ENCODE measurements at places on chromosomes 11 and 22.

DNA sequence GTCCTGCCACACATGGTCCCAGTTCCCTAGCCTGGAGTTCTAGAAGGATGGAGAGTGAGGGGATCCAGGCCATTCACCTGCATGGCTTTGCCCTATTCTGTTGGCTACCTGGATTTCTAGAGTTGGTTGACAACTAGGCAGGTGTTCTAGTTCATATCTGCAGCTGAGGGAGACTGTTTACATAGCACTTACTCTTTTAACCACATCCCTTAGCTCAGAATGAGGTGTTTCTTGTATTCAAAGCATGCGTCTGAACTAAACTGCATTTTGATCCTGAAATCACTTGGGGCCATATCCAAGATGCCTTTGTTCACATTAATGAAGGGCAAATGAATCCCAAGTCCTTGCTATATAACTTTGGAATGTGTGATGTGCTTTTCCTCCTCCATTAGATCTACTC, 60.9 kb downstream of the SYT13 start:
- DNase-seq: no peak

DNA sequence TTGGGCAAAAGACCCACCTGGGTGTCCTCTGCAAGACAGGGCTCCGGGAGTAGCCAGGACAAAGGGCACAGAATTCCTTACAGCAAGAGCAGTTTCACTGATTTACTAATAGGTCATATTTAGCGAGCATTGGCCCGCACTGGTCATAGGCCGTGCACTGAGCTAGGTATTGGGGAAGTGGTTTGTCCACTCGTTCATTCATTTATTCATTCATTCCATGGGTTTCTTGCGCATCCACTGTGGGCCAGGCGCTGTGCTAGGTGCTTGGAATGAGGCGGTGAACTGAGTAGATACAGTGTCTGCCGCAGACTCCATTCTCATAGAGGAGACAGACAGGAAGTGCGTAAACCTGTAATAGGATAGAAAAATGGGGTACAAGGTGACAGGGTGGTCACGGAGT, 13.2 kb upstream of the LINC01488 start:
- no peak for DNase-seq

GRCh38 chr11:21877151-21877550, 315.7 kb upstream of the ANO5 start:
- no peak for DNase-seq

DNA sequence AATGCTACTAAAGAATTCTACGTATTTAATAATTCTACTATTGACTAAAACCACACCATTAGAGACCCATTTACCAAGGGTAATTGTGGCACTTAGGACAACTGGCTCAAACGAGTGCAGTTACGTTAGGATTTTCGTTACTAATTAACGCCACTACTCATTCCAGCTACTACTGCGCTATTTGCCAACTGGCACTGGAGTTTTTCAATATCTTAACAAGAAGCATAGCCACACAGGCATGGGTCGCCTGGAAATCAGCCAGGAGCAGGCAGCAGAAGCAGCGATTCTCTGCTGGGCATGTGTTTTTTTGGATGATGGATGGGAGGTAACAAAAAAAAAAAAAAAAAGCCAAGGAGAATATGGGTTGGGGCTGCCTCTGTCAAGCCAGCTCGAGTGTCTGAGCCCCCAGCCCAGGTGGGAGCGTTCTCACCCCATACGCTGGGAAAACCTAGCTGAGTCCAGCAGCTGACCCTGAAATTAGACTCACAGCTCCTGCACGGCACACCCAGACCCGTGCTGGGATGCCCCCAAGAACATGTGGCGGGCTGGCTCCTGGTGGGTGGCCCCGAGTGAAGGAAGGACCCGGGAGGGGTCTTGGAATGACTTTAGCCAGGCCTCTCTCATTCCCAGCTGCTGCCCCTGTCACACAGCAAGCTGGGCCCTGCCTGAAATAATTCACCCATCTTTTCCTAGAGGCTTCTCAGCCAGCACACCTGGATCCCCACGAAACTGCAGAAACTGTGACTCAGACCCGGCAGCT, 214.0 kb downstream of the BRD1 start:
- DNase-seq: no peak

DNA sequence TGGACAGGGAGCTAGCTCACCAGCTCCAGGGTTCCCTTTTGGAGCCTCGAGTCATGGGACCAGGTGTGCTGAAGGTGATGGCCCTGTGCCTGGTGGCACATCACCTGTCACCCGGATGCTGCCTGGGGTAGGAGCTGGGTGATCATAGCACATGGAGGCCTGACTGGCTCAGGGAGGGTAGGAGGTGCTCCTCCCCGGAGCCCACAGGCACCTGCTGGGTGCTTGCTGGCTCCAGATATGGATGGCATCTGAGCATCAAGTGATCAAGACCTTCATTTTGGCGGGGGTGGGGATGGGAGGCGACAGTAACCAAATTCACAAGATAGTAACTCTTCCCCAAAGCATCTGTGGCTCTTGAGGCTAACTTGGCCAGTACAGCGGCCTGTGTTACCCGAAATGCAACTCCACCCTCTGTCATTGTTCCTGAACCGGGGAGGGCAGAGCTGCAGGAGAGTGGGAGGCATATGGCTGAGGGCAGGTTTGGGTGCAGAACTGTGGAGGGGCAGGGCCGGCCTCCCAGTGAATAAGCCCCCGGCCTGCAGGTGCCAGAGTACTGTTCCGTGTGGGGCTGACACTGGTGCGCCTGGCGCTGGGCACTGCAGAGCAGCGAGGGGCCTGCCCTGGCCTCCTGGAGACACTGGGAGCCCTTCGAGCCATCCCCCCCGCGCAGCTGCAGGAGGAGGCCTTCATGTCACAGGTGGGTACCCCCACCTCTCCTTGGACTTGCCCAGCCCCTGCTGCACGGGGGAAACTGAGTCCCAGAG, 4.7 kb downstream of the TBC1D10C start:
- DNase-seq: peak; percentile 39

GRCh38 chr22:46366801-46367706, 31.5 kb downstream of the TRMU start:
- no peak for DNase-seq

- DNase-seq: no peak
Observed at GRCh38 chr11:17219016-17219415, 11.2 kb upstream of the PIK3C2A start.

DNA sequence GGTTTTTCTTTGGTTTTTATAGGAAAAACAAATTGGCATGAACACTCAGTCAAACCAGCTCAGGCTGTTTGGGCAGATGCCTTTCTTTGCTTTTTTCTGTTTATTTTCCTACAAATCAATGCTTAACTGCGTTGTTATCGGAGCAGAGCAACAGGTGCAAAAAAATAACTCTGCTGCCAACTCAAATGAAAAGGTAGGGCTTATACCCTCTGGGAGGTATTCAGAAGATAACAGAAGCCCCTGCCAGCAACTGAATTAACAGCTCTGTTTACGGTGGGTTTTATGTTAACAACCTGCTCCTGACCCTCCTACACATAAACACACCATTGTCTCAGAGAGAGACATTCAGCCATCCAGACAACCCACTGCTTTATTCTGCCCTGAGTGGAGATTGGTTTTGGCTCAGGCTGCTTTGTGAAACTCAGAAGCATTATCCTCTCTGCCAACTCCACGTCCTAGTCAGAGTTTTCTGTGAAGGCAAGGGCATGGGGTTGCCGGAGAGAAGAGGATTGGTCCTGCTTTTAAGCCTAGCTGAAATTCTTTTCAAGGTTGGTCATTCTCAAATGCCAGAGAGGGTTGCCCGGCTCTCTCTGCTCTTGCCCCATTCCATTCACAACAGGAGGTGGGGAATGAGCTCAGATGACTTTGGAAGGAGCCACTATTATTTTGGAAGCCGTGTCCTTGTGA, 11.4 kb downstream of the EHF start:
- DNase-seq: no peak

- DNase-seq: peak; percentile 18
Observed at GRCh38 chr11:93921695-93922468, 71.5 kb upstream of the VSTM5 start.

- DNase-seq: peak; percentile 38
Observed at GRCh38 chr22:23251445-23252093, 71.3 kb downstream of the BCR start.

DNA sequence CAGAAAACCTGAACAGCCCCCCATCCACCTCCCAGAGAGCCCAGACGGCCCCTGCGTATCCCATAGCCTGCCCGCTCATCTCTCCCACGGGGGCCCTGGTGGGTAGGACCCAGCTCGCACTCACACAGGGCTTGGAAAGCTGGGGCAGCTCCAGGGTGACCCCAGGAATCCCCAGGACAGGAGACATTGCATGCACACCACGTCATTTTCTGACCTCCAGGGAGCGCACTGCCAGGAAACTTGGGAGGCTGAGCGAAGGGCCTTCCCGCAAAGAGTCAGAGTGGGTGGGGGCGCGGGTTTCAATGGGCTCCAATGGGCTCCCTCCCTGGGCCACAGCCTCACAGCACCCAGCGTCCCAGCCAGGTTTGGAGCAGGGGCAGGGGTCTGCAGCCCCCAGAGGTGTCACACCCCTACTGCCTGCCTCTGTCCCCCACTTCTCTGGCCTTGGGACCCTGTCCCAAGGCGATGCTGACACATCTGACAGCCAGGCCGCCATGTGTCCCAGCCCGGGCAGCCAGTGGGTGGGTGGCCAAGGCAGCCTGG, 8.2 kb upstream of the SYT8 start:
- DNase-seq: no peak

DNA sequence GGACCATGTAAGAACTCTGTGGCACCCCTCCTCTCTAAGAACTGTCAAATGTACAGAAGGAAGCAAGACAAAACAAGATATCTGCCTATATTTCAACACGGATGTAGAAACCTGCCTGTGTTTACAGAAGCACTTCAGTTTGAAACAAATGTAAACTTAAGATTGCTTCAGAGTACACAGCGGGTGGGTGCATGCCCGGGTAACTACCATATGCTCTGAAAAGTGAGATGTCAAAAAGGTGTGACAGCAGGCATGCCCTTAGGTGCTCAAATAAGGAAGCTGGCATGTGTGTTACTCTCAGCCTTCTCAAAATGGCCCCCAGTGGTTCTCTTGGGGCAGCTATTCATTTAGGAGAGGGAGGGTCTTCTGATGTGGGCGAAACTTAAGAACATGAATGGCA, 5.2 kb downstream of the ACP2 start:
- DNase-seq: no peak

- DNase-seq: no peak
Observed at GRCh38 chr22:24516301-24516737, 21.2 kb downstream of the UPB1 start.

DNA sequence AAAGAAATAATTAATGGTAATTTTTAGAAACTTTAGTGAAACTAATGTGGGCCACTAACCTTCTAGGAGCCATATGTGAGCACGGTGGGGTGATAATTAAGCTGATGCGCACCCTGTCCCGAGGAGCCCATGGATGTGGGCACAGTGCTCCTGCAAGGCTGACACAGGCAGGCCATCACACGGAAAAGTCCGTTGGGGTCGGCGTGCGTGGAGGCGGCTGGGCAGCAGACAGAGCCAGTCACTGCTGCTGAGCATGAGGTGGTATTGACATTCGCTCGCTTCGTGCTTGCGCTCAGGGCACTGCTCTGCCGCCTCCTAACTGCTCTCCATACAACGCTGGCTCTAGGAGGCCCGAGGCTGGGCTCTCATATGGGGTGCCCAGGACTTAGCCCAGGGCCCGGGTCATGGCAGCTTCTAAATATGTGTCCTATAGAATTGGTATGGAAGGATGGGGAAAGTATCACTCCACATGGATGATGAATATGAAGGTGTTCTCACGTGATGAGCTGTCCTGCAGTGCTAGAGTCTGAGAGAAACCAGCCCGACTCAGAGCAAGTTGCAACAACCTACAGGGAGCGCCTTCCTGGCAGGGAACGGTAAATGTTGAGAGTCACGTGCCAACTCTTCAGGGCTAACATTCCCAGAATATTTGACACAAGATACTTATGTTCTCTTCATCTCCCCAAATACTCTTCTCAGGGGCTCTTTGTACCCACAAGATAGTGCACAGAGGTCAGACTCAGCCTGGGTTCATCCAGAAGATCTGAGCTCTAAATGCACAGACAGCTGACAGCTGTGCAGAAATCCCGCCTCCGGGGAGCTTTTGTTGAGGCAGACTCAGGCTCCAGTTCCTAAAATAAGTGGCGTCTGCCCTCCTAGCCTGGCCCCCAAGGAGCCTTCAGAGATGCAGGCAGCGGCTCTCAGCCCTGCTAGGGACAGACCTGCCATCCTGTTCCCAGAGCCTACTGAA, 50.6 kb upstream of the ARFGAP3 start:
- DNase-seq: no peak

- DNase-seq: no peak
Observed at GRCh38 chr22:32334660-32335365, 22.9 kb upstream of the RFPL3 start.

DNA sequence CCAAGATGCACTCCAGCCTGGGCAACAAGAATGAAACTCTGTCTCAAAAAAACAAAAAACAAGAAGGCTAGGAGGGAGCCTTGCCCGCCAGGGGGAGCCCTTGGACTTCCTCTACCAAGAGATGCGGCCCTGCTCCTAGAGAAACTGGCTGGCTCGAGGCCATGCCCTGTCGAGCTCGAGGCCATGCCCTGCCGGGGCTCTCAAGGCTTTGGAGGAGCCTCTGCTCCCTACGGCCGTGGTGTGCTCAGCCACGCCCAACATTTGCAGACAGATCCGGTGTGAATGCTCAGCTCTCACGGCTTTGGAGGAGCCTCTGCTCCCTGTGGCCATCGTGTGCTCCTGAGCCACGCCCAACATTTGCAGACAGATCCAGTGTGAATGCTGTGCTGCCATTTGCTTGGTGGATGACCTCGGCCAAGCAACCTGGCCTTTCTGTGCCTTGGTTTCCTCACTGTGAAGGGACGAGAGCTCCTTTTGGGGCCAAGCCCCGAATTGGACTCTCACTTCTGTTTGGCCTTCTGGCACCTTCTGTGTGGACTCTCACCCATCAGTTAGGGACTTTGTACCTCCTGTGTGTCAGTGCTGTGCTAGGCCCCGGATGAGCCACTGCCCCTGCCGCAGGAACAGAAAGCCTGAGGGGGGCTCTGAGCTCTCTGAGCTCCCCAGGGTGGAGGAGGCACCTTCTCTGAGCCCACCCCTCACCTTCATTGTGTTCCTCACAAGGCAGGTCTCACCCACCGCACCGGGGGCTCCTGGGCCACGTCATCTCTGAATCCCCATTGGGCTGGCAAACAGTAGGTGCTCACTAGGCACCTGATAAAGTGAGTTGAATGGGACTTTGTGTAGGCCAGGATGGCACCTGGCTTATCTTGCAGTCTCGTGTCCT, 14.1 kb downstream of the C11orf24 start:
- peak; percentile 96 for DNase-seq

- DNase-seq: no peak
Observed at GRCh38 chr22:40237788-40238424, 60.2 kb downstream of the TNRC6B start.

GRCh38 chr11:74532501-74533246, 39.1 kb upstream of the LIPT2 start:
- no peak for DNase-seq

Data from activated naive CD8-positive, alpha-beta T cell treated with anti-CD3 and anti-CD28 coated beads, Interleukin-2, amount 50 U/mL, for 24 hours (primary cell).